Activated naive CD4-positive, alpha-beta T cell (primary cell): ENCODE measurements at places on chromosomes 11 and 22.
A peak's percentile ranks its signal among the peaks of the same experiment; 100 is the strongest.

DNA sequence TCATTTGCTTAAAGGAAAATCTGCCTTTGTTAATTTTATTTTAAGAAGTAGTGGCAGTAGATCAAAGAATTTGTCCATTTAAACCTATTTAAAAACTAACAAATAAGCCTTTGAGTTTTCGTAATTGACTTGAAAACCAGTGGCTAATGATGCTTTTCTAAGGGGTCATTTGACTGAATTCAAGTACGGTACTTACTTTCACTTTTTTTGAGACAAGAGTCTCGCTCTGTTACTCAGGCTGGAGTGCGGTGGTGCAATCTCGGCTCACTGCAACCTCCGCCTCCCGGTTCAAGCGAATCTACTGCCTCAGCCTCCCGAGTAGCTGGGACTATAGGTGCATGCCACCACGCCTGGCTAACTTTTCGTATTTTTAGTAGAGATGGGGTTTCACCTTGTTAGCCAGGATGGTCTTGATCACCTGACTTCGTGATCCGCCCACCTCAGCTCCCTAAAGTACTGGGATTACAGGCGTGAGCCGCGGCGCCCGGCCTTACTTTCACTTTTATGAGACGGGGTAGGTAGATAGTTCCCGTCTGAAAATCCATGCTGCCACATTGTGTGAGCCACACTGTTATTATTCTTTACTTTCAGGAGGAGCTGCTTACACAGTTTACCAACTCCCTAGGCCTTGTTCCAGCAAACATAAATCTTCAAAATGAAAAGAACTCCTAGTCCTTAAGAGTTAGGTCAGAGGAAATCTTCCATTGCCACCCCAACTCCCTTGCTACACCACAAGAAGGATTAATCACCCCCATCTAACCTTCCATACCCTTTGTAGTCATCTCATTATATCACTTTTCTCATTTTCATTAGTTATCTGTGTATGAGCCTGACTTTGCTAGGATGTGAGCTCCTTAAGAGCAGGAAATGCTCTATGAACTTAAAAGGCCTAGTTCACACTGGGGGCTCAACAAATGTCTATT, 926.6 kb upstream of the CCDC90B start:
- DNase-seq: no peak

DNA sequence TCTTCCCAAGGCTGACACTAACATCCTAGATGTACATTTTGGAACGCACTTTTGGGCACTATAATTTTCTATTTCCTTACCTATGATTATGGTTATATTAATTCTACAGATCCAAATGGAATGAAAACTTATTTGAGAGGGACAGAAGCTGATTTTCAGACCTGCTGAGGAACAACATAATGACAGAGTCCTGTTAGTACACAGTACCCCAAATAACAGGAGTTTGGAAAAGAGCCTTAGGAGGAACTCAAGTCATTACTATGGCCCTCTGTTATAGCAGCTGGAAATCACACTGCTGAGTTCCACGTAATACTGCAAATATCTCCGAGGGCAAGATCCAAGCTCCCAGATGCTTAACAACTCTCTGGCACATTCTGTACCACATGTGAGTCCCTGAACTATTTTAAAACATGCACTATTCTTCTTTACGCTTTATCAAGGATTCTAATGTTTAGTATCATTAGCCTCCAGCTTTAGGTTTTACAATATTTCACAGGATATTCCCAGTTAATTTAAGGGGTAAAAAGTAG, 1027.7 kb upstream of the CCDC90B start:
- no peak for DNase-seq

DNA sequence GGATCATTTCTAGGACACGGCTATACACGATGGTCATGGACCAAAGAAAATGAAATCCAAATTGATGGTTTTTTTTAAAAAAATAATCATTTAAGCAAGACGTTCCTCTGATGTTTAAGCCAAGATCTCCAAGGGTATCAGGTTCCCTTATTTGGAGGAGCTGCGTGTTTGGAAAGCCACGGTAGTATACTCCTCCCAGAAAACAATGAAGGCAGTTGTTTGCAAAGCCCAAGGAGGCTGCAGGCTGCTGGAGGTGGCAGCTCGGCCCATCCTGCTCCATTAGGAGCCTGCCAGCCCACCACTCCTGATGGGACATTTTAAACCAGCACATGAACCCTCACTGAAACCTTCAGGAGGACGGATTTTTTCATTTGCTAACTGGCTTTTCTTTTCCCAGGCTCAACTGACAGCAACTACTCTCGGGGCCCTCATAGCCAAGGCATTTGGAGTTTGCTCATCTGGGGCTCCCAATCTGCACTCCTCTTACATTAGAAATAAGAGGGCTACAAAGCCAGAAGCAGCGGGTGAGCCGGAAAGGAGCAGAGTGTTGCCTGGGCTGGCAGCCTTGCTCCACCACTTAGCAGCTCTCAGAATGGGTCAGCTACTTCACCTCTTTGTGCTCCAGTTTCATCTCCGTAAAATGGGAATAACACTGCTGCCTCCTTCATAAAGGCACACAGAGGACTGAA, 58.4 kb downstream of the ABTB2 start:
- DNase-seq: no peak

DNA sequence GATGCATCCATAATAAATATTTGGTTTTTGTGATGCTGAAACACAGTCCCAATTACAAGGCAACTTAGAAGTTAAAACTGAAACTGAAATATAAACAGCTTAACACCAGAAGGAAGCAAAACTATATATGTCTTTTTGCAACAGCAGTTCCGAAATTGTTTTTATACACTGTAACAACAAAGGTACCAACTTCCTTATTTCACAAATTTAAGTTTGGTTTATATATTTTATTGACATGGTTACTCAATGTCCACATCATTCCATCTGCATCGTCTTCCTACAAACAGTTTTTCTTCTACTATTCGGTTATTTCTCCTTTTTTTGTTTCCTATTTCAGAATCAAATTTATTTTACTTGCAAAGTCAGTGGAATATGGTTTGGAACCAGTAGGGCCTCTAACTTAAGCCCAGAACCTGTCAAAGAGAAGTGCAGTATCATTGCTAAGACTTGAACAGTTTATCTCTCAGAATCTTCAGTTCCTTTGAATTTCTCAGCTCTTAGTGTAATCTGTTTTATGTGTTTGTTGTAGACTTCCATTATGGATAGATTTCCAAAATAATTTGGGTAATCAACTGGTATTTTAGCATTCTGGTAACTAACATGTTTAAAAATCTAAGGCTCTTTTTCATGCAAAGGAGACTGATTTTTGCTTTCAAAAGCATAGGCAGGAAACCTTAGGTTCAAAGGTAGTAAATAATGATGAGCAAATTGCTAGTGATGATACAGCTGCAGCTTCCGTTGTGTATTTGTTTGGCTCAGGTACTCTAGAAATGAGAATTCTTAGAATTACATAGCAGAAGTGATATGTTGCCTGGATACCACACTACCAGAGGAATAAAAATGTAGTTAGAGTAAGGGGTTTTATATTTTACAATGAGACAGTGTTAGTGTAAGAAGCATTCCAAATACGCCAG, 8.2 kb upstream of the HSPA8 start:
- DNase-seq: no peak

DNA sequence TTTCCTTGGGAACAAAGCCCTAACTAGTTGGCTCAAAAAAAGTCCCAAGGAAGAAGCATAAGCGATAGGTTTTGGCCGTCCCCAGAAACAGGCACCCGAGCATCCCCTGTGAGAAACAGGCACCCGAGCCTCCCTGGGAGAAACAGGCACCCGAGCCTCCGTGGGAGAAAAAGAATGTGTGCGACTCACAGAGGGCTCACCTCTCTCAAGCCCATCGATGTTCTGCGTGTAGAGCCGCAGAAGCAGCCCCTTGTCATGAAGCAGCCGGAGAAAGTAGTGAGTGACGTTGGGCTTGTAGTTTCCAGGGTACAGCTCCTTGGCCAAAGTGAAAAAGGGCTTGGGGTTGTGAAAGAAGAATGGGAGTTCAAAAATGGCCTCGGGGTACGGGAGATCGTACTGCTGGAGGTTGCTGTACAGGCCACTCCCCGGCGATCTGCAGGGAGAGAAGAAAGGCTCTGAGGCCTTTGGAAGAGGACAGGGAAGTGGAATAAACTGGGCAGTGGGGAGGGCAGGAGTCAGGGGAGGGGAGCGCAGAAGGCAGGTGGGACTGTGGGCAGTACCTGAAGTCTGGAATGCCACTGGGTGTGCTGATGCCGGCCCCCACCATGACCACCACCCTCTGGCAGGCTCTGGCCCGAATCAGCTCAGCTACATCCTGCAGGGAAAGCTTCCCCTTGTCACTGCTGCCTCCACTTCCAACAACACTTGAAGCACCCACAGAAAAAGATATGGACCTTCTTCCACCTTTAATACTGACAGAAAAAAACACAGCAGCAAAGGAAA, 3.2 kb downstream of the SIRT3 start:
- no peak for DNase-seq

- no peak for DNase-seq
Observed at GRCh38 chr22:37016134-37016910, 2.9 kb downstream of the TST start.

DNA sequence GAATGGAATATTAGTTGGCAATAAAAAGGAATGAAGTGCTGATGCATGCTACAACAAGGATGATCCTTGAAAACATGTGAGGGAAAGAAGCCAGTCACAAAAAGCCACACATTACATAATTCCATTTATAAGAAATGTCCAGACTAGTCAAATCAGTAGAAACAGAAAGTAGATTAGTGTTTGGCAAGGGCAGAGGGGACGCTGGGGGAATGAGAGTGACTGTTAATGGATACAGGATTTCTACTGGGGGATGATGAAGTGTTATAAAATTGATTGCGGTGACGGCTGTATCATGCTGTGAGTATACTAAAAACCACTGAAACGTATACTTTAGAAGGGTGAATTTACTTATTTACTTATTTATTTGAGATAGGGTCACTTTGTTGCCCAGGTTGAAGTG, 57.9 kb downstream of the C11orf58 start:
- DNase-seq: no peak

GRCh38 chr11:19715373-19715772, 2.7 kb downstream of the NAV2 start:
- DNase-seq: no peak

DNA sequence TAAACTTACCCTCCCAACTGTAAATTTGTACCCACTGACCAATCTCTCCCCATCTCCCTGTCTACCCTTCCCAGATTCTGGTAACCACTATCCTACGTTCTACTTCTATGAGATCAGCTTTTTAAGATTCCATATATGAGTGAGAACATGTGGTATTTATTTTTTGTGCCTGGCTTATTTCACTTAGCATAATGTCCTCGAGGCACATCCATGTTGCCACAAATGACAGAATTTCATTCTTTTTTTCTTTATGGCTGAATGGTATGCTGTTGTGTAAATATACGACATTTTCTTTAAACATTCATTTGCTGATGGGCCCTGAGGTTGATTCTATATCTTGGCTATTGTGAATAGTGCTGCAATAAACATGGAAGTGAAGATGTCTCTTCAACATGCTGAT, 74.7 kb upstream of the RRM1 start:
- no peak for DNase-seq

GRCh38 chr11:15754221-15754620, 602.1 kb downstream of the SOX6 start:
- no peak for DNase-seq

GRCh38 chr11:406796-407650, 7.8 kb downstream of the SIGIRR start:
- peak; percentile 86 for DNase-seq

DNA sequence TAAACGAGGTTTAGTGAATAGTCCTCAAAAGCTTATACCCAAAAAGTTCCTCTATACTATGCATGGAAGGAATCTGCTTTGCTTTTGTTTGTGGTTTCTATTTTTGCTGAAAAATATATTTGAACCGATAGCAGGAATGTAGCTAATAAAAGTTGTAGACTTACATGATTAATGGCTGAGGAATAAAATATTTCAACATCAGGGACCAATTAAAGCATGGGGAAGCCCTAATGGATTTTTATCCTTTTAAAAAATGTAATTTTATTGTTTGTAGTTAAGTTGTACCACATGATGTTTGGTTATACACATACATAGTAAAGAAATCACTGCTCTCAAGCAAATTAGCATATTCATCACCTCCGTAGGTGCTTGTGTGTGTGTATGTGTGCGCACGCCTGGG, 295.3 kb upstream of the CNTN5 start:
- DNase-seq: no peak

DNA sequence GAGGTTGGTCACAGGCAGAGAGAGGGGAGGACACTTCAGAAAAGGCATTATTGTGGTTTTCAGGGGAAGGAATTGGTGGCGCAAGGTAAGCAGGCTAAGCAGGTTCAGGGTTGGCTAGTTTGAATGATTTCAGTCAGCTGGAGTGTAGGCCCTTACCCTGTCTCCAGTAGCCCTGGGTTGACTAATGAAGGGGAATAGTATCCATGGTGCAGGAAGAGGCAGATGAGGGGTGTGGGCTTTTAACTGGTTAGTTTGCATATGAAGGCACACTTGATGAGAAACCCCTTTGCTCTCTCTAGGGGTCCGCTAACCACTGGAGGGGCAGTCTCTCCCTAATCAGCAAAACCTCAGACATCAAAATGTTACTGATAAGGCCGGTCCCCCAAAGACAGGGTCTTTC, 249.7 kb downstream of the AASDHPPT start:
- no peak for DNase-seq

GRCh38 chr11:15347969-15348734, 233.4 kb downstream of the INSC start:
- DNase-seq: no peak

DNA sequence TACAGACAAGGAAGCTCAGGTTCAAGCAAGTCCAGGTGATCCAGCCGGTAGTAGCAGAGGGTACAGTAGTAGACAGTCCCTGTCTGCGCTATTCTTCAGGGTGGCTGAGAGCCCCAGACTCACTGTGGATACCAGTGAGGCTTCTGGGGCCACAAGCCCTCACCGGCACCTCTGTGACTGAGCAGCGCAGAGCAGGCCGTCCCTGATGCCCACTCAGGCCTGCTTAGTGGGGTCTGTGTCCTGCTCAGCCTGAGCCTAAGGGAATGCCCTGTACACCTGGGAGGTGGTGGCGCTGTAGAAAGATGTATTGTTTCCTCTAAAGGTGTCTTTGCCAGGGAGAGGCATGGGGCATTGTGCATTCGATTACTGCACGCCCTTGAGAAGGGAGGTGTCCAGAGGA, 143.8 kb downstream of the CACNA1I start:
- DNase-seq: no peak

- no peak for DNase-seq
Observed at GRCh38 chr11:6411594-6412031, 7.3 kb downstream of the APBB1 start.

DNA sequence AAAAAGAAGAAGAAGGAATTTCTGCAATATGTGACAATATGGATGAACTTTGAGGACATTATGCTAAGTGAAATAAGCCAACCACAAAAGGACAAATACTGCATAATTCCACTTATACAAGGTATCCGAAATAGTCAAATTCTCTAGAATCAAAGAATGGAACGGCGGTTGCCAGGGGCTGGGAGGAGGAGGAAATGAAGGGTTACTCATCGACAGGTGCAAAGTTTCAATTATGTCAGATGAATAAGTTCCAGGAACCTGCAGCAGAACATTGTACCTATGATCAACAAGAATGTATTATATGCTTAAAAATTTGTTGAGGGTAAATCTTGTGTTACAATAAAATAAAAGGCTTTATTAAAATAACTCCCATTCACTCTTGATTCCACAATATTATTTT, 49.0 kb downstream of the SC5D start:
- no peak for DNase-seq

GRCh38 chr11:105861225-105861624, 160.8 kb downstream of the MSANTD4 start:
- DNase-seq: no peak

- no peak for DNase-seq
Observed at GRCh38 chr11:100574894-100575769, 112.0 kb upstream of the ARHGAP42 start.
